ENCODE measurements at places on chromosomes 5 and 9.

- DNase-seq, result no peak
Measured at GRCh38 chr5:15887093-15887492, 292.5 kb downstream of the MARCHF11 start.

GRCh38 chr5:170311511-170312300, 14.1 kb upstream of the LCP2 start:
- DNase-seq, result no peak

DNA sequence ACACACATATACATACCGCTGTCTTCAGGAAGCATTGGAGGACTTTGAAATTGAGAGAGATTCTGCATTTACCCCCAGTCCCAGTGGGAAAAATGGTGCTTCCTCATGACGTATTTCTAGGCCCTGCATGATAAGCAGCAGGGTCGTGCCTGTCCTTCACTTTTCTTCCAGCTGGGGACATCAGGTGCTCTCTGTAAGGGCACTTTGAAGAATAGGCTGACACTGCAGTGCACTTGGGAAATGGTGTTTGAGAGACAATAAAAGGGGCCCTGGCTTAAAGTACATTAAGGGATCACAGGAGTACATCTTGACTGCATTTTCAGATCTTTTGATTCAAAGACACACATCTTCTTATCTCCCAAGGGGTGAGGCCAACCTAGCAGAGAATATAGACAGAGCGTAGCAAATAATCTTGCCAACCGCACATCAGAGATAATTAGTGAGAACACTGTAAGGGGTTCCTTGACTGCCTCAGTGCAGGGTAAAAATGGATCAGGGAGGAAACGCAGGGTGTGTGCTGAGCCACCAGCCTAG, 437.9 kb downstream of the CSNK1G3 start:
- DNase-seq, result peak; percentile 25

DNA sequence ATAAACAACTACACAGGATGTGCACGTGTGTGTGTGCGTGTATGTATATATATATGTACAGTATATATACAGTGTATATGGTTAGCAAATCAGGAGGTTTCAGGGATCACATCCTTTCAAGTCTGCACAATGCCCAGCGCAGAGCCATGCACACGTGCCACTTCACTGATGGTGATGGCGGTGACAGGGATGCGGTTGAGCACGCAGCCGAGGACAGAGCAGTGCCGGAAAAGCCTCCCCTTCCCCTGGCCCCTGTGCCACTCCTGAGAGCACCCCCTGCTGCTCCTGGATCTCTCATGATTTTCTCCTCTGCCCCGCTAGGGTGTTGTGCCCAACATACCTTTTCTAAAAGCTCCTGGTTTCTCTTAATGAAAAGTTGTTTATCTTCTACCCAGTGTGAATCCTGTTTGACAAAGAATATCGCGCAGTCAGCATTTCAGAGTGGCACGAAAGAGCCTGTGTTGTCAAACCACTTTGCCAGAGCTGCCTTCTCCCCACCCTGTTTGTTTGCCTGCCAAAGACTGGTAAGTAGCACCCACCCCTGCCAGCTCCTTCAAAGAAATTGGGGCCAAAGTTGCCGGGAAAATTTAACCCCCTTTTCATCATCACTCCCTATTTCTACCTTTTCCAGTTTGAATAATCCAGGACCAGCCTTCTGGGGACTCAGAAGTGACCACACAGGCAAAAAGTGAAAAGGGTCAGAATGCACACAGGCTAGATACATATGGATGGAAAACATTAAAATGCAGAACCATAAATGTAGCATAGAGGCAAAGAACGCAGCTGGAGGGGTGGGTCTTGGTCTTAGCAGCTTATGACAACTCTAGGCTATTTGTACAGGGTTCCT, 126.2 kb upstream of the DPYSL3 start:
- no peak for DNase-seq

DNA sequence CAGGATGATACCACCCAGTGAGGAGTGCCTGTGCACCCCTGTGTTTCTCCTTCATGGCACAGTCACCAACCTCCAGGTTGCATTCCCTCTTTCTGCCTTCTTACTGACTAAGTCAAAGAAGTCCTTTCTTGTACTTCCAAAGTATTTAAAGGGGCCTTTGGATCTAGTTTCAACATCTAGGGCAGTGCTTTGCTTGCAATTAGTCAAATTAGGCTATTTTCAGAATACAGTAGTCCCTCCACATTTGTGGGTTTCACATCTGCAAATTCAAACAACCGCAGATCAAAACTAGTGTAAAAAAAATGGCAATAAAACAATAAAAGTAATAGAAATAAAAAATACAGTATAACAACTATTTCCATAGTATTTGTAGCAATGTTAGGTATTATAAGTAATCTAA, 333.9 kb upstream of the SEMA6A start:
- no peak for DNase-seq
